ENCODE measurements at places on chromosomes 1 and 21.

DNA sequence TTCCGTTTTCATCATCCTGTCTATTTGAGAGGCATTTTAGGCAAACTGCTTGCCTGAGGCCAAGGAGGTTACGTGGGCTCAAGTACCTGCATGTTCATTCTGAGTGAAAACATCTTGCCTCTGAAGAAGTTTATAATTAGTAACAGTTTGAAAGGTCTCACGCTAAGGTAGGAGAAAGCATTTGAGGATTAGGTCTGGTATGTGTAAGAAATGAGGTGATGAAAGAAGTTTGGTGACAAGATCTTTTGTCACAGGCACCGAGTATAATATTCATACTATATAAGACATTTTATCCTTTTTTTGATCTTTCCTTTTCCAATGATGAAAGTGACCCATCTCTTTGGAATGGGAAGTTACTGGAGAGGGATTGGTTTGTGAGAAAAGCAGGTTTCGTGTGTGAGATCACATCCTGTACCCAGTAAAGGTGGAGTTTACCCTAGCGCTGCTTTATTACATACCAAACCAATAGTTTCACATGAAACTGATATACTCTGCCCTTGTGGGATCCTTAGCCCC is 98.7 kb upstream of the PDC start:
- DNase-seq = no peak

- no peak for DNase-seq
Measured at GRCh38 chr1:74053407-74053806, 144.6 kb downstream of the LRRIQ3 start.

- DNase-seq = no peak
Measured at GRCh38 chr1:203346060-203346768, 4.7 kb downstream of the FMOD start.

DNA sequence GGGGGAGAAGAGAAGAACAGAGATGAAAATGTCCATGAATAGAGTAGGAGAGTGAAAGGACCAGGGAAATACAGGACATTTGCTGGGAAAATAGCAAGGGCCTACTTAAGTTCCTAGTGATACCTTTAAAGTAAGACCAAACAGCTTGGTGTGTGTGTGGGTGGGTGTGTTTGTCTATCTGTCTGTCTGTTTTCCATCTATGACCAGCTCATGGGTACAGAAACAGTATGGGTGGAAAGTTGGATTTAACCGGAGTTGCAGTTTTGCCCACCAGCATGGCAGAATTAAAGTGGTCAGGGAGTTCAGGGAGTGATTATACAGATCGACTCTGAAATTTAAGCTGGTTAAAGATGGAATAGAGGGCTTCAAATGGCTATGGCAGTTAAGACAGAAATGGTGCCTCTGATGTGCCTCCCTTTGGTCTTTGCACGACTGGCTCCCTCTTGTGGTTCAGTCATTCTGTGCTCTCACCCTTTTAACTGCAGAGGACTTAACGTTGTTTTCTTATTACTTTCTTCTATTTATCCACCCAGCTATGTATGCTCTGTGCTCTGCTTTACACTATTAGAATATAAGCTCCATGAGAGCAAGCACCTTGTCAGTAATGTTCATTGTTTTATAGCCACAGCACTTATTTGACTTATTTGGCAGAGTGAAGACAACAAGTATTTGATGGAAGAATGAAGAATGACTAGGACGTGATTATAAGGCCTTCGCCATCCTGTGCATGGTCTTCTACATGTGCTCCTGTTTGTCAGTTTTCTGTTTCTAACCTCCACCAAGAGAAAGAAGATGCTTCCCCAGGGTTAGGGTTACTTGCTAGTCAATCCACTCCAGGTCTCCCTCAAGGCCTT is 72.7 kb upstream of the AK4 start:
- no peak for DNase-seq

DNA sequence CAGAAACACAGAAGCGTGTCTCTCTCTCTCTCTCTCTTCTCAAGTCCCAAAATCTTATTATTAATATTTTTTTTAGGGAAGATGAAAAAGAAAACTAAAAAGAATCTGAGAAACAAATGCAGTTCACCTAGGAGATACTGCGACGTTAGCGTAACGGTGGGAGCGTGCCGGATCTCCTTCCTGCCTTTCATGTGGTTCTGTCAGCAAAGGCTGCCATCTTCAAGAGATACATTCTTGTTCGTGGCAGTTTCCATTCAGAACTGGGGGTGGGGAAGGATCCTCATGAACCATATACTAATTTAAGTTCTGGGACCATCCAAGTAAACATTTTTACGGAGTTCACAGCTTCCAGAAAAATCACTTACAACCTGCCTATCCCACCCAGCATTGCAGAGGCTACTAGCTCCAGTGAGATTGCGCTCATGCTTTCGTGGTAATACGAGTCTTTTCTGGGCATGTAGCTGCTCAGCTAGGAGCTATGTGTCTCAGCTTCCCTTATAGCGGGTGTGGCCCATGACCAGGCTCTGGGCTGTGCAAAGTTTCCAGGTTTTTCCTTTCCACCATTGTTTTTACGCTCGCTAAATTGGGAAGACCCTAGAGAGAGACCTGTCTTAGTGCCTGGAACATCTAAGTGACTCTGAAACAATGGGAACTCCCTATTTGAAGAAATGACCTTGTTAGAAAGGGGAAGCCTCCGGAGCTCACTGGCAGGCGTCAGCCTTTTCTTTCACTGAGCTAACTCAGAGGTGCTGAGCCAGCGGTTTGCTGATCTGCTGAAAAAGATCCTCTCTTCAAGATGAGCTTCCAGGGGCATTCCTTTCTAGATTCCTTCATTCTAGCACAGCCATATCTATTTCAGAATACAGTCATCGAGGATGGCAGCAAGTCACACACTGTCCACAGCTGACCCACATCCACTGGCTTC is 17.3 kb downstream of the SLAMF1 start:
- DNase-seq = no peak
